GM12892 (cell line): ENCODE measurements at places on chromosomes 3 and 15.

DNA sequence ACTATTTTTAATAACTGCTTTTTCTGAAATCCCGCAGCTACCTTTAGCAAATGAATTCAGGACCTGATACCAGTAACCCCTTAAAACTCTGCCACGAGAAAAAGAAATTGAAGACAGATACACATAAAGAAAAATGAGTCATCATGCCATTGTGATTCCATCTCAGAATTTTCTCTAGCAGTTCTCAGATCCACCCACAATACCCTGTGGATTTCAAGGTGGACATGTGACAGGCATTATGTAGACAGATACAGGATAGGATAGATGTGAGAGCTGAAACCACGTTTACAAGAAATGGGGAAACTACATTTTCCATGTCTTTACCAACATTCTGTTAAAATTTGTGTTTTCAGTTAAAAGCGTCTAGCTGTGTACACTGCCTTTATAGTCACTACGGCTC is 291.9 kb upstream of the NR2F2 start:
- no peak for DNase-seq

- no peak for DNase-seq
Observed at GRCh38 chr3:5195605-5196004, 8.1 kb downstream of the EDEM1 start.

GRCh38 chr15:87877822-87878542 is 378.6 kb downstream of the NTRK3 start:
- no peak for DNase-seq

DNA sequence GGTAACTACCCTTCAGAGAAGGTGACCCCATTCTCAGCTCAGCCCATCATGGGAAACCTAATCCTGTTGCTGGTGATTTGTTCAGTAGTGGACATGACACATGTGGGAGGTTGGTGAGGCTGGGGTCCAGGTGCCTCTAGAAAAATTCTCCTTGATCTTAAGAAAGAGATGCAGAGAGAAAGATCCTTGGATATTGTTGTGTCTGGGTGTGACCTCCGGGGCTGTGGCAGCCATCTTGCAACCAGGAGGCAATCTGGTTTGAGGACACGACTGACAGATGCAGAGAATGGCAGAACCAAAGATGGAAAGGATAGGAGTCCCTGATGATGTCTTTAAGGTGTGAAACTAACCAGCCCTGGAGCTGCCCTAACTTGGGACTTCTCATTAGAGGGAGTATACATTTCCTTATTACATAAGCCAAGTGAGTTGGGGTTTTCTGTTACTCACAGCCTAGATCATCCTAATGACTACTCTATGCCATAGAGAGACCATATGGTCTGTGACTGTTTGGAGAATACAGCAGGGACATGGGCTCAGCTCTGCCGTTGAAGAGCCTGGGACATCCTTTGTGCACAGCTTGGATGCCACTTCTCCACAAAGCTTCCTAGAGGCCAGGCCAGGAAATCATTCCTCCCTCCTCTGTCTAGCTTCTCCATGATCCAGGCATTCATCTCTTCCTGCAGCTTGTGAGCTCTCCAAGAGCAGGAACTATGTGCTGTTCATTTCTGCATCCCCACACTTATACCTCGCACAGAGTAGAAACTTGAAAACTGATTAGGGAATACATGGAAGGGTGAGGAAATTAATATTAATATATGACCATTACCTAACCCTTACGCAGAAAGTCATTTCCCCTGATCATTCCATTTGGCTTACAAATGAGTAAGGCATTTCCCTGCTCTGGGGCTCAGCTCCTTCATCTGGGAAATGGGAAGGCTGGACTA is 45.9 kb downstream of the HRH1 start:
- DNase-seq = no peak

DNA sequence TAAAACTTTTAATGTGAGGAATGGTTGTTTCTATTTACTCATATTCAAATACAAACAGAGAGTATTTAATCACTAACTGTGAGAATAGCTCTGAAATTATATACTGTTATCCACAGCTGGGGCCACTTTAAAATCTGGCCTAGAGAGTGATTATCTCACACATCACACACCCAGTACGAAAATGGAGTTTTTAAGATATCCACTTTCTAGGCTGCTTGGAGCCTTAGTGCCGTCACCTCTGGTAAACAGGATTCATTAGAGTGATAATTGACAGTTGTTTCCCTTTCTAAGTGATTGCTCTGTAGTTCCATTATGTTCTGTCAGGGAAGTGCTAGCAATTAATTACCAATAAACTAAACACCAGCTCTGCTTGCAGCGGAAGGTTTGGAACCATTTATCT is 942.4 kb downstream of the FHIT start:
- DNase-seq = no peak

DNA sequence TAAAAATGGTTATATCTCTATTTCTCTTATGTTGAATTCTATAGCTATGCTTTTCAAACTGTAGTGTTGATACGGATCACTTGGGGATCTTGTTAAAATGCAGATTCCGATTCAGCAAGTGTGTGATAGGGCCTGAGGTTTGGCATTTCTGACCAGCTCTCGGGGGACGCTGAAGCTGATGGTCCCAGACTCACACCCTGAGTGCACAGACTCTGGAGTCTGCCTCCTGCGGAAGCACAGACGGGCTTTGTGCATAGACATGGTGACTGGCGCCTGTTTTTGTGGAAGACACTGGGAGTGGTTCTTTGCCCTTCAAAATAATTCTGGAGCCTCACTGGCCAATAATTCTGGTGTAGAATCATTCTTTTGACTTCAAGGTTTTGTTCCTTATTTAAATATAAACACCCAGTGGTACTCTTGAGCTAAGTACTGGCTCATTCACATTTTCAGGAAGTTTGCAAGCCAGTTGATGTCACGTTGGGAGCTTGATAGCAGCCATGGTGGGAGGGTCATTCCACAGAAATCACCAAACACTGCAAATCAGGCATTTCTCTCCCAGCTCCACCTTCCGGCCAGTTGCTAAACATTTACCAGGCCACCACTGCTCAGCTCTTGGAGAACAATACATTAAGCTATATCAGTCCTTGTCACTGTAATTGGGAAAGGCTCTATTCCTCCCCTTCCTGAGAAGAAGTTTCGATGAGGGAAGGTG is 19.2 kb downstream of the CLDN11 start:
- no peak for DNase-seq

GRCh38 chr15:93341164-93341563 is 252.2 kb upstream of the RGMA start:
- DNase-seq = no peak

DNA sequence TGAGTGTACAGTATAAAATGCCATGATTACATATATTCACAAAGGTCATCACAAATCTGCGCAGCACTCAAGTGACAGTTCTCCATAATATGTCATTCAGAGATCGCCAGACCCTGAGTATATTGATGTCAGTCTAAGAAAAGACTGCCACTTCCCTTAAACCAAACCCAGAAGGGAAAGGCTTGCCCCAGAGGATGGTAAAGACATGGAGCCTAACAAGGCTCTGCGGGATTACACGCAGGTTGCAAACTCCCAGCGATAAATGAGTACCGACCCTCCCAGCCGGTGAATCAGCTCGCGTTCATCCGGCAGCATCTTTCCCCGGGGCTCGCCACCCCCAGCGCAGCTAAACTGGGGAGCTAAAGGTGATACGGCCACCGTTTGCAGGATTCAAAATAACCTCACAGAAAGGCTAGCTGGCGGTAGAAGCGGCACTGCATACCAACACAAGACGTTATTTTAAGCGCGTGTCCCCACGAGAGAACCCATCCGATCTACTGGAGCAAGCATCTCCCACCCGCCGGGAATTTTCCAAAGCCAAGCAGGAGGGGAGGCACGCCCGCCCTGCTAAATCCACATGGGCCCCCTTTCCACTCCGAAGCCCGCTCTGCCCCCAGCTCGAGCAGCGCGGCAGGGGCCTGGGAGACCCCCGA is 643 bp downstream of the MYO5A start:
- DNase-seq = peak; percentile 31

DNA sequence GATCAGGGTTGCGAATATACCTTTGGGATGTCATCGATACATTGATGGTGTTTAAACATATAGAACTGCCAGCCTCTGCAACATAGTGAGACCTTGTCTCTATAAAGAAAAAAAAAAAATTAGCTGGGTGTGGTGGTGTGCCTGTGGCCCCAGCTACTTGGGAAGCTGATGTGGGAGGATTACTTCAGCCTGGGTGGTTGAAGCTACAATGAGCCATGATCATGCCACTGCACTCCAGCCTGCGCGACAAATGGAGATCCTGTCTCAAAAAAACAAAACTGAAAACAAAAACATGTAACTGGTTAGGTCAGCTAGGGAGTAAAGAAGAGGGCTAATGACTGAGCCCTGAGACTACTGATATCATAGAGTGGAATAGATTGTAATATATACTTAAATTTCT is 30.7 kb upstream of the MGA start:
- DNase-seq = no peak

DNA sequence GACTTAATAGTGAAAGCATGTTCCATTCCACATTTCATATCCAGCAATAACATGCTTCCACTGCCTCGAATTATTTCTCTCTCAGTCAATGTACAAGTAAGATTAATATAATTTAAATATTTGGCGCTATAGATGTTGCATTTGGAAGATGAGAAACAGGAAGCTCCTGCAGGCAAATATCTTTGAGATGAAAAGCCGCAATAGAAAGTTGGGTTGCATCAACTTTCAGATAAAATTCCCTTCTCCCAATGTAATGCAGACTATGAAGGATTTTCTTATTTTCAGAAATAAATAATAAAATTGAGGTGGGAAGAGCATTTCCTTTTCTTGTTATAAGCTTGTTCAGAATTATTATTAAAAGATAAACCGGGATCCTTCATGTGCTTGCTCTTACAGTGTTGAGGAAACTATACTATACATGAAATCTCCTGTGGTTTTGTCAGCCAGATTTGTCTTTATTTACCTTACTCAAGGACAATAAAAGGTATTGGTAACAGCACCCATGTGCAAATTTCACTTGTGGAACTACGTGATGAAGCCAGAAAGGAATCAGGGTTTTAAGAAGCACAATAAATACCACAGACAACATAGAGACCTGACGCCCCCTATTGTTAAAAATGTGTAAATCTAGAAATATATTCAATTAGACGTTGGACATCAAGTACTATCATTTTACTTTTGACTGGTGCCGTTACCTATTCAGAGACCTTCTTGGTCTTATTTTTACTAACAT is 307.0 kb downstream of the ARPP21 start:
- DNase-seq = no peak

DNA sequence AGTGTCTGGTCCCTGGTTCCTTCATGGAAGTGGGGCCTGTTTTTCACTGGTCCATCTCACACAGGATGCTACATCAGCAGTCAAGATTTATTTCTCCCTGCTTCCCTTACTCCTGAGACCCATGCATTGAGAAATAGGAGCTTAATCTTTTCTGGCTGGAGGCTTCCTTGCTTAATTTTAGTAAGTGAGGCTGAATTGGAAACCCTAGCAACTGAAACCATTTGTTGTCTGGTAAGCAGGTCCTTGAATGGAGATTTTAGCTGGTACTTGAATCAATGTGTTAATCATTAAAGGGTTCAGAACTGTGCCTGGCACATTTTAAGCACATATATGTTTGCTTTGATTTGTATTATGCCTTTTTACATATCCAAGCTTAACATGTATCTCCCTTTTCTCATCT is 20.2 kb upstream of the MEF2A start:
- no peak for DNase-seq

GRCh38 chr15:63497642-63498467 is 6.5 kb upstream of the USP3 start:
- no peak for DNase-seq

GRCh38 chr3:112115161-112115739 is 17.8 kb downstream of the GCSAM start:
- no peak for DNase-seq

- DNase-seq = no peak
Observed at GRCh38 chr15:65993236-65993635, 123.9 kb downstream of the RAB11A start.

- DNase-seq = no peak
Observed at GRCh38 chr3:71872256-71872655, 87.3 kb upstream of the PROK2 start.

DNA sequence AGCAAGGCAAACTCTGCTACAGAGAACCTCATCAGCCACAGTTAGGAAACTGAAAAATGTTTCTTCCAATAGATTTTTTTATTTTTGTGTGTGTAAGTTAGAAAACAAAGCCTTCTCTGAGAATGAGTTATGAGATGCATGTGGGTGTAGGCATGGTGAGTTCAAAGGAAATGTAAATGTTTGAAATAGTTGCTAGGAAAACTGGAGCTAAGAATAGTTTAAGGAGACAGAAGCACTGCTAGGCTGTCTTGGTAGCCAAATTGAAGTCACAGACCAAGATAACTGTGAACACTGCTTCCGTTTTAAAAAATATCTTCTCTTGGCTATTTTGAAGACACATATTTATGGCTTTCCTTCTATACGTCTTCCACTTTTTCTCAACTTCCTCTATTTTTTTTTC is 1501.2 kb upstream of the CADM2 start:
- no peak for DNase-seq

- no peak for DNase-seq
Observed at GRCh38 chr3:54756330-54756731, 171.5 kb downstream of the LRTM1 start.

- no peak for DNase-seq
Observed at GRCh38 chr3:61417352-61417751, 144.0 kb upstream of the PTPRG start.

- no peak for DNase-seq
Observed at GRCh38 chr3:45067941-45068340, 41.8 kb downstream of the CLEC3B start.

- no peak for DNase-seq
Observed at GRCh38 chr15:93107646-93108045, 18.6 kb upstream of the RGMA start.

GRCh38 chr3:50336452-50337174 is 4.0 kb downstream of the RASSF1 start:
- no peak for DNase-seq

GRCh38 chr3:169110633-169111032 is 552.9 kb downstream of the MECOM start:
- no peak for DNase-seq

GRCh38 chr3:80770106-80771074 is 991.1 kb downstream of the GBE1 start:
- DNase-seq = no peak

GRCh38 chr3:115470254-115470653 is 153.1 kb upstream of the GAP43 start:
- no peak for DNase-seq
